GM23338 (cell line): ENCODE measurements at places on chromosomes 7 and 10.
A peak's percentile ranks its signal among the peaks of the same experiment; 100 is the strongest.

DNA sequence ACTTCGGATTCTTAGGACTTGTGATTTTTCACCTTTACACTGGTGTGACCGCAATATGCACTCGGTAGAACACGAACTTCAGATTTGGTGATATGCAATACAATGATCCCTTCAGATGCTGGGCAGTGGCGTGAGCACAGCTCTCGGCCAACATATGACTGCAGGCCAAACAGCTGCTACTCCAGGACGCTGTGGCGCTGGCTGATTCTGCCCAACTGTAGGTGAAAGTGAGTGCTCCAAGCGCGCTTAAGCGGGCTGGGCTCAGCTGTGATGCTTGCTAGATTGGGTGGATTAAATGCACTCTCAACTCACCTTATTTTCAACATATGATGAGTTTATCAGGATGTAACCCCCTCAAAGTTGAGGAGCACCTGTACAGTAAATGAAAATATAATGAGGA is 137.6 kb upstream of the RET start:
- no peak for DNase-seq

DNA sequence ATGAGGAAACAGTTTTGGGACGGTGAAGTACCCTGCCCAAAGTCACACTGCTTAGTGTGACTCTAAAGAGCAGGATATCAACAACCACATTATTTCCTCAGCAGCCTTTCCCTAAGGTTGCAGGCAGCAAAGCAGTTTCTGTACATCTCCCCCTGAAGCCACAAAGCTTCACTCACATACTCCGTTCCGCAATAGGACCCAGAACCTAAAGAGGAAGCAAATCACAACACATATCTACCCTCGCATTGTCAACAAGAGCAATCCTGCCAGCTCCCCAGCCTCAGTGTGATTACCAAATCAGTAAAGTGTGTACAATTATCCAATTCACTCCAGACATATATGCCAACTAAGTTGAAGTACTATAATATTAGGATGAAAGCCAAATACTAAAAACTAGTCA is 30.8 kb downstream of the VAX1 start:
- DNase-seq: no peak

- no peak for DNase-seq
Observed at GRCh38 chr7:15921576-15921975, 235.1 kb upstream of the MEOX2 start.

DNA sequence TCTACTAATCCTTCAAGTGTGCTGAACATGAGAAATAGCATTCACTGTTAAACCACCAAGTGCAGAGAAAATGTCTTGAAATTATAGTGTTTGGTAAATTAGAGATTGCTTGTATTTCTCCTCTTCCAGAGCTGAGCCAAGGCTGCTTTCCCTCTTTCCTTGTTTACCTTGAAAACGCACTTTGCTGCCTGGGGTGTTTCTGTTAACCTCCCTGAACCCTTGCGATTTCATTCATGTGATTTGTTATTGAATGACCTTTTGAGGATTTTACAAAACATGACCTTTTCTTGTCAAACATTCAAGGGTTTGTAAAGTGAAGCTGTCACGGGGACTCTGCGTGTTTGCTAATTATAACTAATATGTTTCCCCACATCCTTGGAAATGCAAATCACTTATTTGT is 169.4 kb downstream of the LRMDA start:
- no peak for DNase-seq

GRCh38 chr10:17348501-17349349 is 105.7 kb downstream of the ST8SIA6 start:
- peak; percentile 43 for DNase-seq

GRCh38 chr7:114356133-114356532 is 58.5 kb upstream of the FOXP2 start:
- no peak for DNase-seq

GRCh38 chr7:786472-787255 is 45.6 kb upstream of the SUN1 start:
- DNase-seq: peak; percentile 83

- DNase-seq: peak; percentile 5
Observed at GRCh38 chr7:25031432-25031831, 51.5 kb upstream of the OSBPL3 start.

GRCh38 chr10:46020344-46020657 is 10.1 kb downstream of the NCOA4 start:
- DNase-seq: no peak

- DNase-seq: no peak
Observed at GRCh38 chr7:132243463-132243862, 332.8 kb downstream of the PLXNA4 start.

- DNase-seq: peak; percentile 46
Observed at GRCh38 chr7:78523930-78524329, 725.4 kb downstream of the PHTF2 start.

DNA sequence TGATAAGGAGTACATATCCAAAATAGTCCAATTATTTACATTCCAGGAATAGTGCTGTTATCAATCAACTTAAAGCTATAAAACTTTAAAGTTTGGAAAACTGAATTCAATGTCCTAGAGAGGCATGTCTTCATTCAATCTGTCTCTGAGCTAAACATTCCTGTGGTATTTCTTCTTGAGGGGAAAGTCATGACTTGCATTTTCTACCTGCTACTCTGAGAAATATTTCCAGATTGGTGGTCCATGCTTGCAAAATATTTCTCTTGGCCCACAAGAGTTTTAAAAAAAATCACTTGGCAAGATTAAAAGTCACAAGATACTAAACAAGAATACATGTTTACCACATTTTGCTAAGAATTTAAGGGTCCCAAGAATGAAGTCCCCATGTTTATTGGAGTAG is 63.6 kb upstream of the HGF start:
- DNase-seq: no peak

- no peak for DNase-seq
Observed at GRCh38 chr7:7761340-7761973, 43.0 kb upstream of the RPA3 start.

- DNase-seq: no peak
Observed at GRCh38 chr10:131996466-131997365, 15.0 kb upstream of the BNIP3 start.

GRCh38 chr7:71017602-71018001 is 114.3 kb upstream of the GALNT17 start:
- no peak for DNase-seq

DNA sequence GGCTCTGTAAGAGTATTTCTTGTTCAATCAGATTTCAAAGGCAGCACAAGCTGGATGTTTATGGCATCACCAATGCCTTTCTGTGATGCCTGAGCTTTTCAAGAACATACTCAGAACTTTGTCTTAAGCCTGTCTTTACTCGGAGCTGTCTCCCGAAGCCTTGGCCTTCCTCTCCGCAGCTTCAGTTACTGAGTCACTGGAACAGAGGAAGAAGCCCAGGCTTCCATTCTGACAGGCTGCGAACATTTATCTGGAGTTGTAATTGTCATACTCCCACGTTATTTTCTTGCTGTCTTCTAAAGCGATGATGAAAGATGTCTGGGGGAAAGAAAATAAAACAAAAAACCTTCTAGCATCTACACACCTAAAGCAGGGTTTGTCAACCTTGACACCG is 43.9 kb downstream of the GRK5 start:
- no peak for DNase-seq

- no peak for DNase-seq
Observed at GRCh38 chr7:12174931-12175330, 36.2 kb upstream of the TMEM106B start.

DNA sequence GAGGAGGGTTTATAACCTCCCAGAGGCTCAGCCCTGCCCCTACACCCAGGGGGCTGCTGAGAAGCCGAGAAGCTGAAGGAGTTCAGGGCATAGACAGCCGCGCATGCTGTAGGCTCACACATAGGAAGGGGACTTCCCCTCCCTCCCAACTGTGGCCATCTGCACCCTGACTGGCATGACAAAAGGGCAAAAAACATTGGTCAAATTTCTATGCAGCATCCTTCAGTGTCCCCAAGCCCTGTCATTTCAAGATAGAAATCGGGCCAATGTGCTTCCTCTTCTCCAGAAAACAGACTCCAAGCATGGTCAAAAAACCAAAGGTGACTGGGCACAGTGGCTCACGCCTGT is 55.9 kb upstream of the MYL10 start:
- DNase-seq: no peak

GRCh38 chr10:25531457-25532061 is 356.8 kb downstream of the GPR158 start:
- DNase-seq: no peak

DNA sequence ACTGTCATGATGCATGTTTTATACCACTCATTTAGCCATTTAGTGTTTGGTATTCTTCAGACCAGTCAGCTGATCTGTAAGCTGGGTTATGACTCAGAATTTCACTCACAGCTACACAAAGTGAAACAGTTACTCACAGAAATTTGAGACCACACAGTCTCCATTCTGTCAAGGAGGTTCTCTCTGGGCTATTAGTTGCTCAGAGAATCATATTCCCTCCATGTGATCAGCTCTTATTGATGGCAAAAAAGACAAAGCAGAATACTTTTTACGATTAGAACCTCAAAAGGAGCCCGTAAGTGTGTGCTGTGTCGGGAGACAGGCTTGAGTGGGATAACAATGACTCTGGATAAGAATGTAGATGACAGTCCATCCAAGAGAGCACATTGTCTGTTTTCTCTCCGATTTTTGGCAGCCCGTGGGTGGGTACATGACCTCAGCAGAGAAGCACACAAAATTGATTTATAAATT is 277.6 kb upstream of the SORCS1 start:
- DNase-seq: no peak

DNA sequence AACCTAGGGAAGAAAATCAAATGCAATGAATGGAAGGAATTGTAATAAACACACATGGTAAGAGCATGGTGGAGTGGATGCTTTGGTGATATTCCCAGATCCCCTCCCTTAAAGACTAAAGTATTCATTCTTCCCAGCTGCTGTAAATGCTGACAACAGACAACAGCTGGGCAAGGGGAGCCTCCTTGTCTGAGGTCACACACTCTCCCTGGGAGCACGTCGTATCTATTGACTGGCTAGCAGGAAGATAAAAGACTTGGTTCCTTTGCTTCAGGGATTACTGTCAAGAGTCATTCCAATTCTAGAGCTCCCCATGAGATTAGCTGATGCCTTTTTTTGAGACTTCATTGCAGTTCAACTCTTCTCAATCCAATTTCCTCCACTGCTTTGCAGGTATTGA is 443.5 kb upstream of the ETV1 start:
- no peak for DNase-seq

DNA sequence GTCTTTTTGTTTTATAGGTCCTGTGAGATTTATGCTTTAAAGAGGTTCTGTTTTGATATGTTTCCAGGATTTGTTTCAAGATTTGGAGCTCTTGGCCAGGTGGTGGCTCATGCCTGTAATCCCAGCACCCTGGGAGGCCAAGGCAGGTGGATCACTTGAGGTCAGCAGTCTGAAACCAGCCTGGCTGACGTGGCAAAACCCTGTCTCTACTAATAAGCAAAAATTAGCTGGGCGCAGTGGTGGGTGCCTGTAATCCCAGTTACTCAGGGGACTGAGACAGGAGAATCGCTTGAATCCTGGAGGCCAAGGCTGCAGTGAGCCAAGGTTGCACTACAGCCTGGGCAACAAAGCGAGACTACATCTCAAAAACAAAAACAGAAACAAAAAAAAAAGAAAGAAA is 8.3 kb upstream of the HYAL4 start:
- no peak for DNase-seq

DNA sequence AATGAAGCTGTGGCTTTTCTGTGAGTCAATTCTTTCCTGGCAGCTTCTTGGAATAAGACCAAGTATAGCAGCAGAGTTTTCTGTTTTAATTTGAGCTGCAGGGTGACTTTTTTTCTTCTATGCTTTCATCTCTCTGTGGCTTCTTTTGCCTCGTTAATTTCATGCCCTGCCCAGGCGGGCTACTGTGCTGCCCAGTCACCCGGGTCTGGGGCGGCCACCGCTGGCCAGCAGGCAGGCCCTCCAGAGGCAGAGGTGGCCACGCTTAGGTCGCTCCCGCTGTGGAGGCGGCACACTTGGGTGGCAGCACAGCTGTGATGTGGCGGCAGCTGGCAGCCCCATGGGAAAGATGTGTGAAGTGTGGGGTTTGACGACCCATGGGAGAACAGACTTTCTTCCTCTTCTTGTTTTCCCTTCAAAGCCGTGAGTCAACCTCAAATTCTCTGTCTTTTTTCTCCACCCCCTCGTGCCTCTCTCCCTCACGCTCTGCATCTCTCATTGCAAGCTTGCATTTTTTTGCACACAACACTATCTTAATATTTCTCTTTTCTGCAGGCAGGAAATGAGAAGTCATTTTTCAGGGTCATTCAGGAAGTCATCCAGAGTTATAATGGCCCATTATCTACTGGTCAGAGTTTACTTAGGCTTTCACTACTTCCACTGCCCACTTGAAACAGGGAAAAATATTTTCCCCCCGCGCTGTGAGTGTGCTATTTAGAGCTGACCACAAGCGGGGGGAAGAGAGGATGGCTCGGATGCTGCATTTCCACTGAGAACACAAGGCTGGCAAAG is 67.8 kb downstream of the EGFR start:
- DNase-seq: no peak

DNA sequence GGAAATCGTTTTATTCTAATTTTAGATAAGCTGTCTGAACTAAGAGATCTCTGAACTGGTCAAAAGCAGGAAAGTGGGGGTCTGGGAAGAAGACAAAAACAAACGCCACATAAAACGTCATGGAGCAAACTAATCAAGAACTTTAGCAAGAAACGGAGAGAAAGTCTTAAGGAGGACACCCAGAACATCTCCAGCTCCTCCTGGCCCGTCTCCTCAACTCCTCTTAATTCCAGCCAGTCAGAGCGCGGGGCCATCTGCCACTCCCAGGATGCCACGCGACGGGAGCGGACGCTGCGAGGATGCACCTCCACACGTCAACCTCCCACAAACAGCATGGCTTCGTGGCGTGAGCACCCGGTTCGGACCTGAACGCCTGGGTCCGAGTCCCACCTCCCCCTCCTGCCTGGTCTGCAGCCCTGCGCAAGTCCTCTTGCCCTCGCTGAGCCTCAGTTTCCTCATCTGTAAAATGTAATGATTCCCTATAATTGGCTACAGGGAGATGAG is 598 bp downstream of the MMS19 start:
- peak; percentile 79 for DNase-seq

GRCh38 chr10:50419756-50420155 is 168.4 kb upstream of the ASAH2 start:
- no peak for DNase-seq

DNA sequence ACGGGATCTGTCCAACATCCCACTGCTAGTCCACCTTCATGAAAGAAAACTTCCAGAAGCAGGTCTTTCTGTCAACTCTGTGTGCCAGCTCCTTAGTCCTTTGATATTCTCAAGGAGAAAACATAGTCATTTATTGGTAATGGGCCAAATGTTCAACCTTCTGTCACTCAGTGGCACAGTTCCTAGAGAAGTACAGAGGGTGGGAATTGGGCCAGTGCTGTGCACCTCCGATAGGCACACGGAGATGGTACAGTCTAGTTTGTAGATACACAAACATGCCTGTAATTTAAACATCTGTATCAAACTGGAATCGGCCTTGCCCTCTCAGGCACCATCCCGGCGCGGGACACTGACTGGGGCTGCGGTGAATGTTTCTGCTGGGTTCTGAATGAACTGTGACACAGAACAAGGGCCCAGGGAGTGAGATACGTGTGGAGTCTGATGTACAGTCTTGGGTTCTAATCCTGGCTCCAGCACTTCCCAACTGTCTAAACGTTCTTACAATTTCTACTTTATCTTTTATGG is 213.9 kb upstream of the SHH start:
- DNase-seq: no peak
